ENCODE measurements at places on chromosomes 5 and 9. TPM values are rescaled to one million over a fixed set of nuclear protein-coding genes. Genes with fewer than 3 reads are reported as not detected.

- H3K4me3 ChIP-seq, result no peak overlapping the region
- no peaks in the 10 kb centered on the region for H3K27me3 ChIP-seq
- H3K36me3 ChIP-seq, result no peaks in the 10 kb centered on the region
- no peak overlapping the region for H3K27ac ChIP-seq
- no peaks in the 10 kb centered on the region for H3K4me1 ChIP-seq
Measured at GRCh38 chr5:60349891-60350415, 350.0 kb downstream of the DEPDC1B start.

DNA sequence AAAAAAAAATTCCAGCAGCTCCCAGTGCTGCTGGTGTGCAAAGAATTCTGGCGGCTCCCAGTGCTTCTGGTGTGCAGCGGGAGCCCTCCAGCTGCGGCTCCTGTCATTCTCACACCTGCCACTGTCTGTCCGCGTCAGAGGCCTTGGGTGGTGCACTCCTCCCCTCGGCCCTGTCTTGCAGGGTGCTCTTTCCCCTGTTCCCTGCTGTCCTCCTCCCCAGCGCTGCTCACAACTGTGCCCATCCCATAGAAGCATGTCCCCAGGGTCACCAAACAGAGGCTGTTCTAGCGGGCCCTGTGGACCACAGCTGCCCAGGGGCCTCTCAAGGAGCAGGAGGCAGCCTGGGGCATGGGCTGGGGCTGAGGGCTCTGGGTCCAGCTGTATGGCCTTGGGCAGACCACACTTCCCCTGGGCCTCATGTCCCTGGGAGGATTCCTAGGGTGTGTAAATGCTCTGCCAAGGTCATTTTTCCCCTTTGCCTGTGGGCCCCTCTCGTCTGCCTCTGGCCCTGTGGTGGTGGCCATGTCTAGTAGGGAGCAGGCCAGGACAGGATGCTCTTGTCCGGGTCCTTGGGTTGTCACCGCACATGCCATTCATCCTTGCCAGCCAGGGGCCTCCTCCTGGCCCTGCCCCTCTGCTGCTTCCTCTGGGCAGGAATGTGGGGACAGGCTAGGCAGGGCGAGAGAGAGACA lies 68.2 kb downstream of the PHF2 start:
- H3K4me1 ChIP-seq, result no peaks in the 10 kb centered on the region
- H3K36me3 ChIP-seq, result peaks cover 7% of the 10 kb centered on the region
- no peak overlapping the region for H3K4me3 ChIP-seq
- DNase-seq, result no peak

DNA sequence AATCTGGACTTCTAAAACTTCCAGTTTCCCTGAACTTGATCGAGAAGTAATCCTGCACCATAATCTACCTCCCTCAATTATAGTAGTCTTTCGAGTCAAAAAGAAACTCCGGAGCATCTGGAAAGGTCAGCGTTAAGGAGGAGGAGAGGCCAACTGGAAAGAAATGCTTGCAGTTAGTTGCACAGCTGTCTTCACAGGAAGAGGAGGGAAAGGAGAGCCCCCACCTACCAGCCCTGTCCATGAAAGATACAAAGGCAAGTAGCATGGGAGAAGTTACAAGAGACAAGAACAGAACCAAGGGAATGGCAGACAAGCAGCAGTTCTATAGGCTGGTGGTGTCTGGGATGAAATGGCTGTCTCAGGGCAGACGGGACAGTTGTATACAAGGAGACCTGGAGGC lies 170.6 kb downstream of the RAB3C start:
- H3K4me3 ChIP-seq, result no peak overlapping the region
- H3K4me1 ChIP-seq, result peaks cover 2% of the 10 kb centered on the region
- no peak for DNase-seq
- no peaks in the 10 kb centered on the region for H3K36me3 ChIP-seq
- no peak overlapping the region for H3K27ac ChIP-seq
- peaks cover 9% of the 10 kb centered on the region for H3K27me3 ChIP-seq

- H3K27me3 ChIP-seq, result no peaks in the 10 kb centered on the region
- H3K36me3 ChIP-seq, result no peaks in the 10 kb centered on the region
- DNase-seq, result no peak
- no peak overlapping the region for H3K27ac ChIP-seq
- H3K4me3 ChIP-seq, result no peak overlapping the region
Measured at GRCh38 chr9:6907772-6908381, 150.1 kb downstream of the KDM4C start.

DNA sequence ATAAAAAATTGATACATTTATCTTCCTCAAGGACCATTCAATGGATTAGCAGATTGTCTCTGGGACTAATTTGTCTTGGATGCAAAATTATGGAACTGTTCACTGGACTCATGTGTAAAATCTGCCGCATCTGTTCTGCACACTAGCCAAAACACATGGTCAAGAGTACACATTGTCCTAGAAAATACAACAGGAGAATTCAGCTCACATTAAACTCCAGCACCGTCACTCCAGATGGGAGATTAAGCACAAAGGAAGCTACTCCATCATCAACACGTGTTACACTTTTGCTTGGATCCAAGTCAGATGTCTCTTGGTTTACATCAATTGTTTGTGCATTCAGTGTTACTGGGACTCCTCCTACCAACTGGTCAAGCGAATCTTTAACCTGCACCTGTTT lies 28.8 kb downstream of the C5 start:
- H3K27ac ChIP-seq, result no peak overlapping the region
- no peaks in the 10 kb centered on the region for H3K36me3 ChIP-seq
- DNase-seq, result no peak
- H3K4me3 ChIP-seq, result no peak overlapping the region
- no peaks in the 10 kb centered on the region for H3K4me1 ChIP-seq
- no peaks in the 10 kb centered on the region for H3K27me3 ChIP-seq

DNA sequence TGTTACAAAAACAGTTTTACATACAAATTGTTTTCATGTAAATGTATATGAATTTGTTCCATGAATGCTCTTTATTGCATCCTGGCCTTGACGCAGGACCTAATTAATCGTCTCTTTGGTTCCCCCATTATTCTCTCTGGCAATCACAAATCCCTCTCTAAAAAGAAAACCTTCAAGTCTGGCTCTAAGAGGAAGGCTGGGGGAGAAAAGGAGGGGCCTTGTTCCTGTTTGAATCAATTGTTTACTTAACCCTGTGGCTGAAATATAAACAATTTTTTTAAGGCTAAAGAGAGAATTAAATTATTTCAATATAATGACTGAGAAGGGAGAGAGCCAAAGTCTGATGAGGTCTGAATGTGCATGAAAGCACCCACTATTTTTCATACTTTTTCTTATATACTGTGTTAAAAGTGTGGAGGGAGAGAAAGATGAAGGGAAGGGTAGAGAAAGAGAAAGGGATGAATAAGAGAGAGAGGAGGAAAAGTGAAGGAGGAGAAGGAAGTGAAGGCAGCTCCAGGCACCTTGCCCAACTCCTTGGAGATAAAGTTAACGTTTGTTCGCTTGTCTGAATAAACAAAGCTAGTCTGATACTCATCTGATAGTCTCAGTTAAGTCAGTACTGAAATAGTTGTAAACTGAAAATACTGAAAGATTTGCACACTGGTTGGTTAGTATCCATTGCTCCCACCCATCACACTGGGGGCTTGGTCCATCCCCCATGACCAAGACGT lies 116.4 kb upstream of the SPDL1 start:
- no peaks in the 10 kb centered on the region for H3K4me1 ChIP-seq
- peaks cover 9% of the 10 kb centered on the region for H3K27me3 ChIP-seq
- no peaks in the 10 kb centered on the region for H3K36me3 ChIP-seq
- H3K4me3 ChIP-seq, result no peak overlapping the region
- DNase-seq, result no peak
- H3K27ac ChIP-seq, result no peak overlapping the region

DNA sequence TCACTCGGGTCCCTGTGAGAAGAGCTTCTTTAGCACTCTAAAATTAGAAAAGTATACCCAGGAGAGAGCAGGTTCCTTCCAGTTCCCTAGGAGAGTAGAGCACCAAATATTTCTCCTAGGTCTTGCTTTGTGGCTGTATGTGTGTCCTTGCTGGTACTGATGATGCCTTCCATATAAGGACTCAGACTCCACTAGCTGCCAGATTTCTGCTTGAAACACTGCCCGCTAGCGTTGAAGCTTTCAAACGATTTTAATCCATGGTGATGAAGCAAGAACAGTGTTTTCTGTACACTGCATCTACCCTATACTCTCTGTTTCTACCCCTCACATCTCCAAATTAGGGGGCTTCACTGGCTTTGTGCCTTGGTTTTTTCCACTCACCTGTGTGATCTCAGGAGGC lies 2.4 kb upstream of the SMC2 start:
- H3K4me1 ChIP-seq, result peaks cover 33% of the 10 kb centered on the region
- H3K27ac ChIP-seq, result no peak overlapping the region
- H3K27me3 ChIP-seq, result no peaks in the 10 kb centered on the region
- no peak overlapping the region for H3K4me3 ChIP-seq
- peak; percentile 31 for DNase-seq

DNA sequence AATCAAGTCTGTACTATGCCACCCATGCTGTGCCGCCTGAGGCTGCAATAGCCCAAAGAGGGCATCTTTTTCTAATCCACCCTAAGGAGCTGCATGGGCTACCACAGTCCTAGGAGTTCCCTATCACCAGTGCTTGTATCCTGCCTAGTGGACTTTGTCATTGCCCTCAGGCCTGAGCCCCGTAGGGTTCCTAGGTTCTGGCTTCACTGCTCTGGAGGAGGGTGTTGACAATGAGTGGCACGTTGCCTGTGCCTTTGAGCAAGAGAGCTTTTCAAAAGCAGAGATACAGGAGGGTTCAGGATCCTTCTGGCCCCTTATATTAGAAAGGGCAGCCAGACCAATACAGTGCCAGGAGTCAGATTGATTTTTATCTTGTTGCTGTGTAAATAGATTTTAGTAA lies 93.0 kb downstream of the PRDM6 start:
- H3K27ac ChIP-seq, result no peak overlapping the region
- no peaks in the 10 kb centered on the region for H3K4me1 ChIP-seq
- H3K27me3 ChIP-seq, result peaks cover 14% of the 10 kb centered on the region
- no peak for DNase-seq
- no peaks in the 10 kb centered on the region for H3K36me3 ChIP-seq

DNA sequence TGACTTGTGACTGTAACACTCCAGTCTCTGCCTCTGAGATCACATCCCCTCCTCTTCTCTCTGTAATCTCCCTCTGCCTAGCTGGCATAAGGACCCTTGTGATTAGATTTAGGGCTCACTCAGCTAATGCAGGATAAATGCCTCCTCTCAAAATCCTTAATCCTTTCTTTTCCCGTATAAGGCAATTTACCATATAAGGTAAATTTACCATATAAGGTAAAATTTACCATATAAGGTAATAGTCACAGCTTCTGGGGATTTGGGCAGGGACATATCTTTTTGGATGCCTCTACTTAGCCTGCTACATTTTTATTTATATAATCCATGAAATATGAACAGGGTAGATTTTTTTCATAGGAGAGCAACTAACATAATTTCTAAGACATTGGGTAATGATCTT lies 318.0 kb upstream of the PUM3 start:
- no peak overlapping the region for H3K27ac ChIP-seq
- no peaks in the 10 kb centered on the region for H3K4me1 ChIP-seq
- DNase-seq, result no peak
- H3K4me3 ChIP-seq, result no peak overlapping the region
- no peaks in the 10 kb centered on the region for H3K36me3 ChIP-seq

GRCh38 chr5:127229185-127229889 lies 61.3 kb upstream of the MEGF10 start:
- H3K4me3 ChIP-seq, result peak overlapping the region; percentile 66
- peaks cover 3% of the 10 kb centered on the region for H3K36me3 ChIP-seq
- DNase-seq, result peak; percentile 62
- no peak overlapping the region for H3K27ac ChIP-seq
- H3K4me1 ChIP-seq, result peaks cover 8% of the 10 kb centered on the region
- no peaks in the 10 kb centered on the region for H3K27me3 ChIP-seq

DNA sequence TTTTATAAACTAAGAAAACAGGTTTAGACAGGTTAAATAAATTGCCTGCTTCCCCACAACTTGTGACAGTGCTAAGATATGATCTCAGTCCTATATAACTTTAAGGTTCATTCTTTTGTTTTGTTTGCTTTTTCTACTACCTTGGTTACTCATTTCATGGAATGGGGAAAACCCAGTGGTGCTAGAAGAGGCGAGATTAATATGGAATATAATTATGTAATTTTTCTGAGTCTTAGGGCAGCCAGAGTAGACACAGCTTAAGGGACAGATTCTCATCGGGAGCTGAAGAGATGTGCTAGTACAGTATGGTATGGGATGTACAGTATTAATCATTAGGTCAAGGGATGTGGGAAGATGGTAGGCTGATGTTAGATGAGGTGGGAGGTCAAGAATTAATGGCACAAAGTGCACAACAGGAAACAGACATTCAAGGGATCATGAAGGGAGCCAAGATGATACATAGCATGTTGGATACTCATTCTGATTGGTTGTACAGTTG lies 6.2 kb downstream of the TRIM32 start:
- no peaks in the 10 kb centered on the region for H3K27me3 ChIP-seq
- peaks cover 31% of the 10 kb centered on the region for H3K36me3 ChIP-seq

DNA sequence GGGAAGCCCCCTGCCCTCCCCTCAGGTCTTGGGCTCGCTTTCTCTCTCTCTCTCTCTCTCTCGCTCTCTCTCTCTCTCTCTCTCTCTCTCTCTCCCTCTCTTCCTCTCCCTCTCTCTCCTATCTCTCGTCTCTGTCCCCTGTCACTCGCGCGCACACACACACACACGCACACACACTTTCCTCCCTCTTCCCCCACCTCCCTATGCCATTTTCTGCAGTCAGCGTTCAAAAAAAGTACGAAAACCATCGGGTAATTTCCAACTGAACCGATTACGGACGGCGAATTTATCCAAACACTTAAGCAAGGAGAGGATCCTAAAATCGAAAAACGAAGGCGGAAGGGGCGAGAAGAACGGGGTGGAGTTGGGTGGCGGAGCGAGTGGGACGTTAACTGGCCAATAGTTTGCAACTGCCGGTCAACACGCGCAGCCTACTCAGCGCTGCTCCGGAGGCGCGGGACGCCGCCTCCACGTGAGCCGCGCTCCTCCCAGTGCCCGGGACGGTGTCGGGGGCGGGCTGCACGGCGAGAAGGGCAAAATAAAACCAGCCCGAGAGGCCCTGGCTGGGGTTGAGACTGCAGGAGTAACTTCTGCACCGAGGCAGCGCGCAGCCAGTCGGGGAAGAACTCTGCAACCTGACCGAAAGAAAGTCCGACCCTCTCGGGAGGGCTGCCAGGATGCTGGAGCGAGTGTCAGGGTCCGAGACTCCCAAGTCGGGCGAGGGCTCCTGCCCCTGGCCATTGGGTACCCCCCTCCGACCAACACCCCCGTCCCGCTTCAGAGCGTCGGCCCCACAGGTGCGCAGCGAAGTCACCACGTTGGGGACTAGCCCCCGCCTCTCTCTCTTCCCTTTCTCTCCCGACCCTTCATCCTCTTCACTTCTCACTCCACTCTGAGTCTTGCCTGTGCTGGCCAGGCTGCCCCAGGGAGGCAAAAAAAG lies 24.9 kb upstream of the ELAVL2 start:
- no peak overlapping the region for H3K27ac ChIP-seq
- DNase-seq, result no peak
- no peak overlapping the region for H3K4me3 ChIP-seq
- peaks cover 3% of the 10 kb centered on the region for H3K36me3 ChIP-seq

Gene FAM114A2
- total RNA-seq, result 25.0 TPM

Gene TNFSF15
- total RNA-seq, result 0.62 TPM

Gene ARAP3
- total RNA-seq, result 1.2 TPM

Gene ARSI
- total RNA-seq, result not detected

Gene F2R
- 0.43 TPM for total RNA-seq

Gene SPINK1
- total RNA-seq, result not detected

Gene SLC2A8
- 3.4 TPM for total RNA-seq

Gene PRDM9
- not detected for total RNA-seq
